Mesenchymal stem cell (in vitro differentiated cells and primary cell): ENCODE measurements at places on chromosomes 13 and 19.

- H3K36me3 ChIP-seq: no peaks in the 10 kb centered on the region
- DNase-seq: no peak
- H3K27ac ChIP-seq: no peak overlapping the region
- H3K27me3 ChIP-seq: no peaks in the 10 kb centered on the region
- H3K4me3 ChIP-seq: no peak overlapping the region
- H3K4me1 ChIP-seq: peaks cover 2% of the 10 kb centered on the region
Observed at GRCh38 chr13:30702006-30702405, 33.3 kb upstream of the ALOX5AP start.

- H3K4me1 ChIP-seq: no peaks in the 10 kb centered on the region
- no peaks in the 10 kb centered on the region for H3K36me3 ChIP-seq
- H3K27ac ChIP-seq: no peak overlapping the region
- peaks cover 4% of the 10 kb centered on the region for H3K27me3 ChIP-seq
Observed at GRCh38 chr13:33775339-33776108, 42.4 kb upstream of the RFC3 start.

DNA sequence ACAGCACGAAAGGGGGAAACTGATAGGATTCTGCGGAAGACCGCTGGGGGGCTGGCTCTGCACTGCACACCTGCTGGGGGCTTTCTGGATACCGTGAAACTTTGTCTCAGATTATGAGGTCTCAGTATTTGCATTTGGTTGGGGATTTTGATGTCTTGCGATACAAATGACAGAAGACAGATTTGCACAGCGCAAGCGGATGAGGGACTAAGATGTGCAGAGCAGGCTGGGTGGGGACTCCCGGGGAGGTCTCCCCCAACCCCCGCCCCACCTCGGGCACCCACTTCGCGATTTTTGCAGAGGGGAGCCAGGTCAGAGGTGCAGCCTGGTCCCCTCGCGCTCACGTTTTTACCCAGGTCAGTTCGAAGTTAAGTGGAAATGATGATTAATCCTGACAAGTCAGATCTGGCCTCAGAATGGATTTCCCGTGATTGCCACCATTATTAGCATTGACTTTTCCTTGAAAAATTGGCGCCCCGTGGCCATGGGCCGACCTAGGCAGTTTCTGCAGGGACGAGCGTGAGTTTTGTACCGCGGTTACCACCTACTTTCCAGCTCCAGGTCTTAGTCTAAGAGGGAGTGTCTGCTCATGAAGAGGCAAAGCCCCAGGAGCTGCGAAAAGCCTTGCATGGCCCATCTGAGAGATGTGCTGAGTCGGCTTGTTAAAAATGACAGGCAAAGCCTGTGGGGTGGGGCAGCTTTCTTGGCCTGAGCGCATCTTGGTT, 1.3 kb upstream of the GJB2 start:
- no peak overlapping the region for H3K4me3 ChIP-seq
- H3K36me3 ChIP-seq: no peaks in the 10 kb centered on the region
- H3K27ac ChIP-seq: no peak overlapping the region
- H3K4me1 ChIP-seq: peaks cover 28% of the 10 kb centered on the region
- no peak for DNase-seq

DNA sequence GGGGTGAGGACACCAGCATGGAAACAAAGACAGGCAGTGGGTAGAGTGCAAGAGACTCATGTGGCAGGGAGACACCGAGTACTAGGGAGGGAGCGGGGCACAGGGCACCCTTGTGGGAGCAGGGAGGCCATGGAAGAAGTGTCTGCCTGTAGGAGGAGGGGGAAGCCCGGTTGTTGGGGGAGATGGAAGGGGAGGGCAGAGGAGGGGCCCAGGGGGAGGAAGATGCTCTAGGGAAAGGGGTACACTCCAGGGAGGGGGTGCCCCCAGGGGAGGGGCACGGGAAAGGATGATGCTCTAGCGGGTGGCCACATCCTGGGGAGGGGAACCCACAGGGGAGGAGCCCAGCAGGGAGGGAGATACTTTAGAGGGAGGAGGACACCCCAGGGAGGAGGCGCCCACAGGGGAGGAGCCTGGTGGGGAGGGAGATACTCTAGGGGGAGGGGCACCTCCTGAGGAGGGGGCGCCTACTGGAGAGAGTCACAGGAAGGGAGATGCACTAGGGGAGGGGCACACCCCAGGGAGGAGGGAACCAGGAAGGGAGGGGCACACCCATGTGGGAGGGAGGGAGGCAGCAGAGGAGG, 24.9 kb downstream of the CPAMD8 start:
- no peak overlapping the region for H3K4me3 ChIP-seq
- no peak for DNase-seq
- H3K27ac ChIP-seq: no peak overlapping the region
- H3K4me1 ChIP-seq: no peaks in the 10 kb centered on the region
- H3K27me3 ChIP-seq: peaks cover 26% of the 10 kb centered on the region
- no peaks in the 10 kb centered on the region for H3K36me3 ChIP-seq

DNA sequence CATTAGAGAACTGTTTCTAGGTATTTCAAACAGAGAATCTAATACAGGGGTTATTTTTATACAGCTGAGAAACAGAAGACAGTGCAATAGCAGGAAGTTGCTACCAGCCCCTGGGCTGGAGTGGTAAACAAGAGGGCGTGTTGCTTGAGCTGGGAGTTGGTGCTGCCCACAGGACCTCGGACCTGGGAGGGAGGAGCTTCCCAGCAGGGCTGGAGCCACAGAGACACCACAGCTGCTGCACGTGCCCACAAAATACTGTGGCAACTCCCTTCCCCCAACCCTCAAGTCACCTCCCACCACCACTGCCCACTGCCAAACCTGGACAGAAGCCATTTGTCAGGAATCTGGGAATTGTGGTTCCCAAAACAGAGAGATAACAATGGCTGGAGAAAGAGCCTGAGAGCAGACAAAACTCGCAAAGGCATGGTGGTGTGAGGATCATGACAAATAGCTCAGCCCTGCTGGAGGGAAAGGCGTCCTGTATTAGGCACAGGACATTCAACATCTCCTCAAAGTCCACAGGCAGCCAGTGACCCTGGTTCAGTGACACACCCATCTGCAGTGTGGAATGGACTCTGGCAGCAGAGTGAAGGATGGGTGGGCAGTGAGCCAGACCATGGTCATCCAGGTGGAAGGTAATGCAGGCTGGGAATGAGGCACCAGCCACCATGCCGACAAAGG, 57.2 kb downstream of the SPATA13 start:
- H3K4me1 ChIP-seq: peaks cover 16% of the 10 kb centered on the region
- no peak overlapping the region for H3K4me3 ChIP-seq
- no peaks in the 10 kb centered on the region for H3K27me3 ChIP-seq
- no peaks in the 10 kb centered on the region for H3K36me3 ChIP-seq

DNA sequence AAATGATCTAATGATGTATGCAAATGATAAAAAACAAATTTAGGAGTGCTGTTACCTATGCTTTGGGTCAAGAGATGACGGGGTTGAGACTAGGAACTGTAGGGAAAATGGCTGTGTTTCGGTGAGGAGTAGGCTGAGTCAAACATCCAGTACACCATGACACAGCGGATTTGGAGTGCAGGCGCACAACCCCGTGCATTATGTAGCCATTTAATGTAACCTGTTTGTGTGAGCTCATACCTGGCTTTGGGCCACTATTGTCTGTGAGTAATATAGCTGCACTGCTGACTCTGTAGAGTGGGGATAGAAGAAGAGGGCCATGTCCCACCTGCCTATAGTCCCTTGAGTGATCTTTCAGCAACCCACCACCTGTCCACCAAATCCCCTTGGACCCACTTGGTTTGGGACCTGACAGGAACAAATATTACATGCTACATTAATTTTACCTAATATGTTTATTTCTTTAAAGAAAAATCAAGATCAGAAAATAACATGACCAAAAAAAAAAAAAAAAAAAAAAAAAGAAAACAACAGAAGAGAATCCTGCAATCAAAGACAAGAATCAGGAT, 95.5 kb upstream of the KLHL1 start:
- no peaks in the 10 kb centered on the region for H3K36me3 ChIP-seq
- DNase-seq: no peak
- H3K27me3 ChIP-seq: no peaks in the 10 kb centered on the region
- H3K4me1 ChIP-seq: no peaks in the 10 kb centered on the region
- H3K27ac ChIP-seq: no peak overlapping the region

GRCh38 chr19:23394511-23394910, 760 bp downstream of the ZNF91 start:
- H3K4me1 ChIP-seq: no peaks in the 10 kb centered on the region
- H3K36me3 ChIP-seq: peaks cover 18% of the 10 kb centered on the region
- H3K4me3 ChIP-seq: peak overlapping the region; percentile 96
- peak; percentile 45 for DNase-seq
- H3K27me3 ChIP-seq: no peaks in the 10 kb centered on the region

DNA sequence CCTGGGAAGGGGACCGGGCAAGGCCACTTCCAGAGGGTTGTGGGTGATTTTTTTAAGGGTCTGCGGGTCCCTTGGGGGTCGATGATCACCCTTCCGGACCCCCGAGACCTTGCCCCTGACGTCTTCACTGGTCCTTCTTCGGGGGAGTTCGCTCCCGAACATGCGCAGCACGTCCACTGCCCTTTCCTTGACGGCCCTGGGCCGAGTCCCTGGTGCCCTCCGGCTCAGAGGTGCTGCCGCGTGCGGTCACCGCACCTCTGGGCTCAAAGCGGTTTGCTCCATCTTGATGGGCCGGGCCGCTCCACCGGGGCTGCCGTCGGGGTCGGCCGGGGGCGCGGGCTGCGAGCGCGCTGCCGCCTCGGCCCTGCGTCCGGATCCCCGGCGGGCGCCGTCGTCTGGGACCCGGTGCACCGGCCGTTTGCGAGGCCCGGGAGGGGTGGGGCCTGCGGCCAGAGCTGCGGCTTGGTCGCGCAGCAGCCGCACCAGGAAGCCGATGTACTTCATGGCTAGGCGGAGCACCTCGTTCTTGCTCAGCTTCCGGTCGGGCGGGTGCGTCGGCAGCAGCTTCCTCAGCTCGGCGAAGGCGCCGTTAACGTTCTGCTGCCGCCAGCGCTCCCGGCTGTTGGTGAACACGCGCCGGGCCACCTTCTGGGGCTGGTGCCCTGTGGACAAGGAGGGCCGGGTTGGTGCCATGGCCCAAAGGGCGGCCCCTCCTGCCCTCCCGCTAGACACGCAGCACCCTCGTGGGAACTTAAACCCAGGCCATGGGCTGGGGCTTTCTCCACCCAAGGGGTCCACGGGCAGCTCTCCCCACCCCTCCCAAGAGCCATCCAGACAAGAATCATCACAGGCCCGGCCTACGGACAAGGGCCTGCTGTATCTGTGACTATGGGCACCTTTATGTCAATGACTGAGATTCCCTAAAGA, 3.3 kb downstream of the LYL1 start:
- H3K4me3 ChIP-seq: no peak overlapping the region
- H3K36me3 ChIP-seq: peaks cover 17% of the 10 kb centered on the region
- no peaks in the 10 kb centered on the region for H3K27me3 ChIP-seq
- DNase-seq: no peak

DNA sequence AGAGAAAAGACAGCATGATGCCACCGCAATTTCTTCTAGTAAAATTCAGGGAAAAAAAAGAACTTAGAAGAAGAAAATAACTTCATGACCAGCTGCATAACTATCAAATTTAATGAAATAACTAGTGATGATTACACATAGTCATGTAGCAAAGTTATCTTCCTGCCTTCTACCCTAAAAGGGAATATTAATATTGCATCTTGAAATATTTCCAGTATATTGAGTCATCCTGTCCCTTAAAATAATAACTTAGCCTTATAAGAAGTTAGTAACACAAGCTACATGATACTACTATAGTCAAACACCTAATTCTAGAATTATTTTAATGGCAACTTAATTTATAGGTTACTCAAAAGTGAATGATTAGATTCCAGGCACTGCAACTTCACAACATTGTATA, 289.2 kb downstream of the KLF12 start:
- no peaks in the 10 kb centered on the region for H3K27me3 ChIP-seq
- DNase-seq: no peak
- H3K27ac ChIP-seq: no peak overlapping the region

- H3K27me3 ChIP-seq: no peaks in the 10 kb centered on the region
- peaks cover 17% of the 10 kb centered on the region for H3K36me3 ChIP-seq
- DNase-seq: peak; percentile 79
- no peak overlapping the region for H3K27ac ChIP-seq
Observed at GRCh38 chr19:33376423-33376822, 2.9 kb downstream of the CEBPG start.

DNA sequence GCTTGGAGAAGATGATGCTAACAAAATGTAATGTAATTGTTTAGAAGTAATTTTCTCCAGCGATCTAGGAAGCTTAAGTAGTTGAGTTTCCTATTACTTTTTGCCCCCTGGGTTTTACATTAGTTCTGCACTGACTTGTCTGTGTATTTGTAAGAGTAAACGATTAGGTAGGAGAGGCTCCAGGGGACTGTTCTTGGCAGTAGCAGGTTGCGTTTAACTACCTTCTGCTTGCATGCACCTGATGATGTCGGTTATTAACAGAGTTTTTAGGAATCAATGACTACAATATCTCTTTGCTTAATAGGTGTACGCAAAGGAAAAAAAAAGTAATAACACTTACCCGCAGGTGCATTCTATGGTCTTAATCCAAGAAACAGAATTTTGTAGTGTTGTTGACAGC, 18.3 kb upstream of the UGGT2 start:
- H3K27ac ChIP-seq: no peak overlapping the region
- no peak for DNase-seq
- H3K36me3 ChIP-seq: no peaks in the 10 kb centered on the region
- peaks cover 3% of the 10 kb centered on the region for H3K27me3 ChIP-seq
- no peak overlapping the region for H3K4me3 ChIP-seq

GRCh38 chr19:34066007-34066643, 106.2 kb upstream of the LSM14A start:
- no peak overlapping the region for H3K27ac ChIP-seq
- H3K4me3 ChIP-seq: no peak overlapping the region
- no peak for DNase-seq
- H3K27me3 ChIP-seq: no peaks in the 10 kb centered on the region
- H3K4me1 ChIP-seq: peaks cover 3% of the 10 kb centered on the region
- H3K36me3 ChIP-seq: no peaks in the 10 kb centered on the region

DNA sequence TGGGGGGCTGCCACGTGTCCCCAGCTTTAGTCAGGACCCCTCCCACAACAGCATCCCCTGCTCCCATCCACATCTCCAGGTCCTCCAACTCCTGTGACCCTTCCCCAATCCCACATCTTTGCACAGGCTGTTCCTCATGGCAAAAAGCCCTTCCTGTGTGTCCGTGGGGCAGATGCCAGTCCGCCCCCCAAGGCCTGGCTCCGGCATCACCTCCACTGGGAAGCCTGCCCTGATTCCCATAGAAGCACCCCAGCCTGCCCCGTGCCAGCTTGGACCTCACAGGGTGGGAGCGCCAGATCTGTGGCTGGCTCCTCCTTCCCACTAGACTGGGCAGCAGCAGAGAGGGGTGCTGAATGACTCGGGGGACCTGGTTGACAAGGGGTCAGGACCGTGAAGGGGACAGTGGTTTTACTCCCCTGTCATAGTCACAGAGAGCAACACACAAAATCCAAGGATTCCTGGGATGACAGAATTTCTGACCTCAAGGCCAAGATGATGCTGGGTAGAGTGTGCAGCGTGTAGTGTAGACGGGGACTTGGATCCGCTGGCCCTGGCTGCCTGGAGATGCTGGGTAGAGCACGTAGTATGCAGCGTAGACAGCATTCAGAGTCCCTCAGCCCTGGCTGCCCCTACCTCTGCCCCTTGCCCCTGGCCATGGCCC, 13.3 kb downstream of the KLF2 start:
- DNase-seq: peak; percentile 23
- peak overlapping the region; percentile 88 for H3K27ac ChIP-seq
- H3K27me3 ChIP-seq: no peaks in the 10 kb centered on the region
- no peak overlapping the region for H3K4me3 ChIP-seq
- H3K4me1 ChIP-seq: peaks cover 34% of the 10 kb centered on the region

- peaks cover 2% of the 10 kb centered on the region for H3K4me1 ChIP-seq
- DNase-seq: peak; percentile 79
- no peaks in the 10 kb centered on the region for H3K27me3 ChIP-seq
- H3K36me3 ChIP-seq: peaks cover 1% of the 10 kb centered on the region
- peak overlapping the region; percentile 86 for H3K4me3 ChIP-seq
Observed at GRCh38 chr13:80342471-80343371, 1.8 kb upstream of the SPRY2 start.
